Sigmoid colon (tissue), 7 donors: ENCODE measurements at places on chromosomes 4 and X. TPM values are rescaled to one million over a fixed set of nuclear protein-coding genes. Genes with fewer than 3 reads are reported as not detected.

The NHS gene
- 22.7 TPM for total RNA-seq

DNA sequence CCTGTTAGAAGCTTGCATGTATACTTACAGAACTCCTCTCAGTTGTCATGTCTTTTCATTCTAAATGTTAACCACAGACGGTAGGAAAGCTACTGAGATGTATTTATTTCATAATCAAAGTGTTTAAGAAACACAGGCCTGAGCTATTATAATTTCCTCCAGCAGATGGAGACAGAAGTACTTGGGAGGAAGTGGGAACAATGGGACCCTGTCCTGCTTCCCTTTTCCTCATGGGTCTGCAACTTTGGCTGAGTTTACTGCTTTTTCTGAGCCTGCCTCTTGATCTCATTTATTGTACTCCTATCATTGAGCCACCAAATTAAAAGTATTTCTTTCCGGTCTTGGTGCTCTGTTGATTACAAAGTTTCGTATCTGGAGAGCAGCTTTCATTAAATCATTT, 67.7 kb upstream of the SPANXN2 start:
- DNase-seq = no peak

DNA sequence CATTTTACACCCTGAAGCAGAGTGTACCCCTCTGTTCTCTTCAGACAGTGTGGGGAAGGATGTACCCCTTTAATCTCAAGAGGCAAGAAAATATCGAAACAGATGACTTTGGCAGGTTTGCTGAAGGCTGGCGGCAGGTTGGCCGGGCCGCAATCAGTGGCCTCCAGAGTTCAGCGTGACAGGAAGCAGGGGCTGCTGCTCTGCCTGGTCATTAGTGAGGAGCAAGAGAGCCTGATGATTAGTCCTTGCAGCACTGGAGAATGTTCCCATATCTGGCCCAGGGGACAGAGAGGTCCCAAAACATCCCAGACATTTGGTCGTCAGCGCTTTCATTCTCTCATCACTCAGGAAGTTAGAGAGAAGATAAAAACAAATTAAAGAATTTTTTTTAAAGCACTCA, 352.8 kb downstream of the SPRY1 start:
- no peak for DNase-seq

- no peak for DNase-seq
Observed at GRCh38 chrX:51860679-51861078, 32.7 kb upstream of the MAGED1 start.
